ENCODE measurements at places on chromosomes 7 and 10.

DNA sequence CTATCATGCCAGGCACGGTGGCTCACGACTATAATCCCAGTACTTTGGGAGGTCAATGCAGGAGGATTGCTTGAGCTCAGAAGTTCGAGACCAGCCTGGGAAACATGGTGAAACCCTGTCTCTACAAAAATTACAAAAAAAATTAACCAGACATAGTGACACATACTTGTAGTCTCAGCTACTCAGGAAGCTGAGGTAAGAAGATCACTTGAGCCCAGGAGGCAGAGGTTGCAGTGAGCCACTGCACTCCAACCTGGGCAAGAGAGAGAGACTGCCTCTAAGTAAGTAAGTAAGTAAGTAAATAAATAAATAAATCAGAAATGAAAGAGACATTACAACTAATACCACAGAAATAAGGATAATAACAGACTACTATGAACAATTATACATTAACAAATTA lies 36.2 kb downstream of the PDLIM1 start:
- no peak for DNase-seq

DNA sequence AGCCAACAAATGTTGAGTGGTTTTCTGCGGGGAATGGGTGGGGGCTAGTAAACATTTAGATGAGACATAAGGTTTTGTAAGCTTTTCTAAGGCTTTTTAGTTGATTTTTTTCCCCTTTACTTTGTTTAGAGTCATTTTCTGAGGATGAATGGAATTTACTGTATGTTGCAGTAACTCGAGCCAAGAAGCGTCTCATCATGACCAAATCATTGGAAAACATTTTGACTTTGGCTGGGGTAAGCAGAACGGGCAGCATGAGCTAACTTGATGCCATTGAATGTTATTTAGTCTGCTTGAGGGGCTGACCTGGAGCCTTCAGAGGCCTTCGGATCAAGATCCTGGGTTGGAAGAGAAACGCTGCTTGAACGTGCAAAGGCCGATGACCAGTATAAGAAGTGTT lies 37.3 kb downstream of the FBH1 start:
- DNase-seq, result no peak

DNA sequence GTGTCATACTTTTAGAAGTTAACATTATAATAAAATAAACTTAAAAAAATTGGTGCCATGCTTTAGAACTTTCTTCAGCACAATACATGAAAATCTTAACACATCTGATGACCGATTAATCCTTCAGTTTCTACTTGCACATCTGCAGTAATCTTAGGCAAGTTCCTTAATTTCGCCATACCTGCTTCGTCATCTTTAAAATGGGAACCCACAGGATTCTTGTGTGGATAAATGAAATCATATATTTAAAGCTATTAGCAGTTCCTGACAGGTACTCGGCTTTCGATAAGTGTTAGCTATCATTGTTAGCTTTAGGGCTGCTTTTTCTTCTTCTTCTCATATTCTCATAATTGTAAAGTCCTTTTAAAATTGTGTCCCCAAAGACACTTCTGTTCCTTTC lies 907 bp upstream of the VPS50 start:
- DNase-seq, result no peak

GRCh38 chr7:139203992-139204391 lies 27.0 kb upstream of the UBN2 start:
- no peak for DNase-seq

DNA sequence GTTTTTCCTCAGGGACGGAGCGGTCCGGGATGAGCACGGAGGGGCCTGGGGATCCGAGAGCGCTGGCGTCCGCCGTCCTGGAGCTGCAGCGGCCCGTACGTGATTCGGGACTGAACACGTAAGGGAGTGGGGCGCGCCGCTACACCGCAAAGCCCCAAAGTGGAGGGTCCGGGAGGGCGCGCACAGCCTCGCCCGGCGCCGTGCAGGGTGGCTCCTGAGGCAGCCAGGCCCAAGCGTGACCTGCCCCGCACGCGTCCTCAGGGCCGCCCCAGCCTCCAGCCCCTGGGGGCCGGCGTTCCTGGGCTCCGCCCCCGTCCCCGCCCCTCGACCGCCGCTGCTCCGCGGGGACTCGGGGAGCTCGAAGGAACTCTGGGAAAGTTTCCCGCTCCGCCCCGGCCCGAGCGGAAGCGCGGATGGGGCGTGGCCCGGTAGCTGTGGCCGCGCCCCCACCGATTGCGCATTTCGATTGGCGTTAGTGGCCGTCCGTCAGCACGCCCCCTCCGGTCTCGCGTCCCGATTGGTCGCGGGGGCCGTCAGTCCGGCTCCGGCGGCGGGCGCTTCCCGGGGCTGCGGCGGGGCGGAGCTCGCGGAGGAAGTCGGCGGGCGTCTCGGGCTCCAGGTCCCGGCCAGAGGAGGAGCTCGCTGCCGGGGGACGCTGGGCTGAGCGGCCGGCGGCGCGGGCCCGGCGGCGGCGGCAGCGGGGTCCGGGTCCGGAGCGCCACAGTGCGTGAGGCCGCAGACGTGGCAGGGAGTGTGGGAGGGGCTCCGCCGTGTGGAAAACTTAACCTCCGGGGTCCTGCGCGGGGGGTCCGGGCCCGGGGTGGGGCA lies at the start of the genes ANKRD16 and FBH1:
ANKRD16 (minus strand) TSS at position 270 of the 828 bp plus-strand sequence. CDS start 539 bp downstream, outside the sequence.
FBH1 (plus strand) TSS at position 620 of the 828 bp plus-strand sequence; CDS start at position 723, 103 bp downstream.
- peak; percentile 96 for DNase-seq

DNA sequence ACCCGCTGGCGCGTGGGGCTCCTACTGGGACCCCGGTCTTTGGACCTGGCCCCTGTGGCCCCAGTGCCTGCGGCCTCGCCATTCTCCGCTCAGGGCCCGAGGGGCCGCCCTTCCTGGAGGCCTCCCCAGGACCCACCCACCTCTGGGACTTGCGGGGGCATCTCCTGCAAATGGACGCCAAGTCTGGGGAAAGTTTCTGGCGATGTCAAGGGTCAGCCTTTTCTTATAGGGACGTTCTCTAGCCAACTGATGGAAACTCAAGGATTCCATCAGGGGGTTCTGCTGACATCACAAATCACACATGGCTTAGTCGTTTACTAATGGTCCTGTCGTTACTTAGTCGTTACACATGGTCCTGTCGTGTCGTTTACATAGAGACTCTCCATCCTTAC lies 57.7 kb upstream of the RHOBTB1 start:
- DNase-seq, result no peak

- DNase-seq, result no peak
Measured at GRCh38 chr10:60042262-60042661, 135.9 kb upstream of the CCDC6 start.

- DNase-seq, result no peak
Measured at GRCh38 chr7:94955807-94956206, 48.4 kb downstream of the PPP1R9A start.
